ENCODE measurements at places on chromosomes 5 and 9.

GRCh38 chr9:37972351-37972848 is 68.5 kb upstream of the SLC25A51 start:
- H3K27ac ChIP-seq, result no peak overlapping the region
- H3K4me1 ChIP-seq, result peaks cover 52% of the 10 kb centered on the region
- H3K27me3 ChIP-seq, result no peaks in the 10 kb centered on the region
- no peak overlapping the region for H3K4me3 ChIP-seq

GRCh38 chr9:135580664-135581380 is 19.3 kb downstream of the PAEP start:
- no peaks in the 10 kb centered on the region for H3K36me3 ChIP-seq
- no peak for DNase-seq
- H3K4me3 ChIP-seq, result no peak overlapping the region
- H3K27ac ChIP-seq, result no peak overlapping the region
- peaks cover 46% of the 10 kb centered on the region for H3K27me3 ChIP-seq
- H3K4me1 ChIP-seq, result no peaks in the 10 kb centered on the region

DNA sequence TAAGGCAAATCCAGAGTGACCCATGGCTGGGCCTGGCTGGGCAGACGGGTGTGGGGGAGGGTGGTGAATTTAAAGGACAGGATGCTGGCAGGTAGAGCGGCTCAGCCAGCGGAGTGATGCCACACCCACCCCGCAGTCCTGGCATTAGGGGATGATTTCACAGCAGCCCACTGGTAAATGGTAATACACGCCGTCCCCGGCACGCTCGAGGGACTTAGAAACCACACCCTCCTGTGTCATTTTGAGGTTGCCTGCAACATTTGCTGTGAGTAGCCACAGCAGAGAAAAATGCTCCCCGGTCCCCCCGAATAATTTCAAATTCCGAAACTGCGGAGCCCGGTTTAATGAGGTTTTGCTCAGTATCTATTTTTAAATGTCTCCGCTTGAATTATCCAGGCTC is 71.3 kb upstream of the FCN2 start:
- H3K4me3 ChIP-seq, result no peak overlapping the region
- H3K36me3 ChIP-seq, result no peaks in the 10 kb centered on the region
- no peak for DNase-seq
- no peaks in the 10 kb centered on the region for H3K4me1 ChIP-seq

GRCh38 chr9:91868732-91869391 is 81.2 kb downstream of the ROR2 start:
- H3K4me3 ChIP-seq, result no peak overlapping the region
- no peaks in the 10 kb centered on the region for H3K4me1 ChIP-seq
- H3K27me3 ChIP-seq, result peaks cover 23% of the 10 kb centered on the region
- no peak overlapping the region for H3K27ac ChIP-seq
- no peak for DNase-seq

DNA sequence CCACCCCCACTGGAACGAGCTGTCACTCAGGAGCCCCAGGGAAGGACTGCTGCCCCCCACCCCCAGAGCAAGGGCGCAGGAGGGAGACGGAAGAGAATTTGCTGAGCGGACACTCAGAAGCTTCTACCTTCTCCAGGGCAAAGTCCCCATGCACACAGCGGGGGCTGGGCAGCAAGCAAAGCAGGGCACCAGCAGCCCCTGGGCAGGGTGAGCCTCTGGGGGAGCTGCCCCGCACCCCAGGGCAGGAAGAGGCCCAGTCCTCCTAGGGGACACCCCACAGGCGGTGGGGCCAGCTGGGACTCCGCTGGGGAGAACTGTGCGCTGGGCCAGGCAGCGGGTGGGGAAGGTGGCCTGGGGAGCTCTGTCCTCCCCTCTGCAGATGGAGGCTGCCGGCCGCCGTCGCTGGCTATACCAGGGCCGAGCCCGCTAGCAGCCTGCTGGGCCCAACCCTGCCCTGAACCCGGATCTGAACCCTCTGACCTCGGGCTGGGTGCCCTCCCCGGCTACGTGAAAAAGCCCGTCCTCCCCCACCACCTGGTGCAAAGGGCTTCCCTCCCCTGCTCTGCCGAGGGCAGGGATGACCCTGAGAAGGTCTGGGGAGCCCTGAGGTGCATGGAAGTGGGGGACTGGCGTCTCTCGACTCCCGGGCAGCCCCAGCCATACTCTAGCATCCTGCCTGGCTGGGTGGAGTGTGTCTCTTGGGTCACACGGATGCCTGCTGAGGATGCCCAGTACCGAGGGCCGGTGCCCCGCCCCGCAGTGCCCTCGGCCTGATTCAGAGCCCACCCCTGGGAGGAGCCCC is 597 bp upstream of the SLC34A3 start:
- H3K27me3 ChIP-seq, result no peaks in the 10 kb centered on the region
- H3K4me1 ChIP-seq, result peaks cover 75% of the 10 kb centered on the region
- H3K27ac ChIP-seq, result peak overlapping the region; percentile 75
- peak overlapping the region; percentile 53 for H3K4me3 ChIP-seq
- H3K36me3 ChIP-seq, result no peaks in the 10 kb centered on the region

Measured in HepG2 (cell line).